ENCODE measurements at places on chromosomes 11 and 22.

DNA sequence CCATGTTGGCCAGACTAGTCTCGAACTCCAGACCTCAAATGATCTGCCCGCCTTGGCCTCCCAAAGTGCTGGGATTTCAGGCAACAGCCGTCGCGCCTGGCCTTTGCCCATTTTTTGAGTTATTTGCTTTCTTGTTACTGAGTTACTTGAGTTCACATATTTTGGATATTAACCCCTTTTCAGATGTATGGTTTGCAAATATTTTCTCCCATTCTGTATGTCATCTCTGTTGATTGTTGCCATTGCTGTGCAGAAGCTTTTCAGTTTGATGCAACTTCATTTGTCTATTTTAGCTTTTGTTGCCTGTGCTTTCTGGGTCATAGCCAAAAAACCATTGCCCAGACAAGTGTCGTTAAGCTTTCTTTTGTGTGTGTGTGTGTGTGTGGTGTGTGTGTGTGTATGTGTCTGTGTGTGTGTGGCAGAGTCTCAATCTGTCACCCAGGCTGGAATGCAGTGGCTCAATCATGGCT, 6.8 kb downstream of the TSGA10IP start:
- H3K4me3 ChIP-seq = no peak overlapping the region
- H3K36me3 ChIP-seq = no peaks in the 10 kb centered on the region
- H3K27ac ChIP-seq = no peak overlapping the region
- no peaks in the 10 kb centered on the region for H3K27me3 ChIP-seq
- DNase-seq = no peak

GRCh38 chr11:129723761-129724162, 91.9 kb upstream of the TMEM45B start:
- no peak for DNase-seq
- no peak overlapping the region for H3K27ac ChIP-seq
- no peak overlapping the region for H3K4me3 ChIP-seq
- no peaks in the 10 kb centered on the region for H3K27me3 ChIP-seq

DNA sequence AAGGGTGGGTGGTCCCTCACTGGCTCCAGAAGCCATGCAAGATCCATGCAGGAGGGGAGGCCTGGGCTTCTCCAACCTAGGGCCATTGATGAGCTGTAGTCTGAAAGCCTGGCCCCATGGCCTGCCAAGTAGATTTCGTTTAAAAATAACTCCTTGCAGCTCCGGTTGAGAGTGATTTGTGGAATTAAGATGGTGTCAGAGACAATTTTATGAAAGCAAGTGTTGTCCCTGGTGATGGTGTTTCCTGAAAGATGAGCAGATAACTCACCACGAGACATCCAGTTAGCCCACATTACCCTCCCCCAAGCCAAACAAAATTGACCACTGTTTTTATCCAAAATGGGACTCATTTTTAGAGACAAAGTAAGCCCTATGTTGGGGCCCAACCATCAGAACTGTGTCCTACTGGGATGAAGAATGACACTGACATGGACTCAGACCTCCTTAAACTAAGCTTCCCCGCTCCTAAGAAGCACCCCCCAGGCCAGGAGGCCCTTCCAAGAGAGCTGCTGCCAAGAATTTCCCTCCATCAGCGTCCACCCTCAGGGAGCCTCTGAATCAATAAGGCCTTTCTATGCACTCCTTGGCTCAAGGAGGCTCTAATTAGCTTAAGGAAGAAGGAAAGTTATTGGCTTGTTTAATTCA, 174.2 kb upstream of the NCAM1 start:
- no peaks in the 10 kb centered on the region for H3K27me3 ChIP-seq
- no peaks in the 10 kb centered on the region for H3K4me1 ChIP-seq
- no peak overlapping the region for H3K4me3 ChIP-seq
- H3K36me3 ChIP-seq = no peaks in the 10 kb centered on the region
- no peak overlapping the region for H3K27ac ChIP-seq

DNA sequence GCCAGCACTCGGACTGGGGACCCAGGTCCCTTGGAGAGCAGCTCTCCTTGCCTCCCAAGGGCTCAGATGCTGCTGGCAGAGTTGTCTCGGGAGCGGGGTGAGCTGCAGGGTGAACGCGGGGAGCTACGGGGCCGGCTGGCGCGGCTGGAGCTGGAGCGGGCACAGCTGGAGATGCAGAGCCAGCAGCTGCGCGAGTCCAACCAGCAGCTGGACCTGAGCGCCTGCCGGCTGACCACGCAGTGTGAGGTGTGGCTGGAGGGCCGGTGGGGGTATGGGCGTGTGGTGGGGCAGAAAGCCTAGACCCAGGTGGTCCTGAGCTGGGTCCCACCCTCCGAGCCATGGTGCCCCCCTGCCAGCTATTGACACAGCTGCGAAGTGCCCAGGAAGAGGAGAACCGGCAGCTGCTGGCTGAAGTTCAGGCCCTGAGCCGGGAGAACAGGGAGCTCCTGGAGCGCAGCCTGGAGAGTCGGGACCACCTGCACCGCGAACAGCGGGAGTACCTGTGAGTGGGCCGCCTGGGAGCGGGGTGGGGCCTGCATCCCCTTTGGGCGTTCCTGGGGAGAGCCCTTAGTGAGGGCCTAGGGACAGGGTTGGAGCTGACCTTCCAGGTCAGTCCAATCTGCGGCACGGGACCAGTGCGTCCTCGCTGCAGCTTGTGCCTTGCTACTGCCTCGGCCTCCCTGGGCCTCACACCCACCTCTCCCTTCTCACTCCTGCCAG, 5.8 kb upstream of the RPS6KA4 start:
- H3K27ac ChIP-seq = no peak overlapping the region
- DNase-seq = no peak
- no peaks in the 10 kb centered on the region for H3K27me3 ChIP-seq
- no peak overlapping the region for H3K4me3 ChIP-seq
- 0 out of 2 replicates have a peak, but pooled peaks cover 4% of the 10 kb centered on the region for H3K36me3 ChIP-seq

- H3K27ac ChIP-seq = no peak overlapping the region
- H3K4me1 ChIP-seq = no peaks in the 10 kb centered on the region
- H3K4me3 ChIP-seq = no peak overlapping the region
- no peaks in the 10 kb centered on the region for H3K27me3 ChIP-seq
Measured at GRCh38 chr22:36734171-36735058, 30.9 kb upstream of the CACNG2 start.

All from Karpas-422 (cell line).